T follicular helper cell (primary cell): ENCODE measurements at places on chromosomes 12 and 14.
A peak's percentile ranks its signal among the peaks of the same experiment; 100 is the strongest.

- DNase-seq: no peak
Observed at GRCh38 chr12:121911824-121912585, 6.4 kb upstream of the CFAP251 start.

- no peak for DNase-seq
Observed at GRCh38 chr12:76264611-76265012, 83.6 kb downstream of the BBS10 start.

DNA sequence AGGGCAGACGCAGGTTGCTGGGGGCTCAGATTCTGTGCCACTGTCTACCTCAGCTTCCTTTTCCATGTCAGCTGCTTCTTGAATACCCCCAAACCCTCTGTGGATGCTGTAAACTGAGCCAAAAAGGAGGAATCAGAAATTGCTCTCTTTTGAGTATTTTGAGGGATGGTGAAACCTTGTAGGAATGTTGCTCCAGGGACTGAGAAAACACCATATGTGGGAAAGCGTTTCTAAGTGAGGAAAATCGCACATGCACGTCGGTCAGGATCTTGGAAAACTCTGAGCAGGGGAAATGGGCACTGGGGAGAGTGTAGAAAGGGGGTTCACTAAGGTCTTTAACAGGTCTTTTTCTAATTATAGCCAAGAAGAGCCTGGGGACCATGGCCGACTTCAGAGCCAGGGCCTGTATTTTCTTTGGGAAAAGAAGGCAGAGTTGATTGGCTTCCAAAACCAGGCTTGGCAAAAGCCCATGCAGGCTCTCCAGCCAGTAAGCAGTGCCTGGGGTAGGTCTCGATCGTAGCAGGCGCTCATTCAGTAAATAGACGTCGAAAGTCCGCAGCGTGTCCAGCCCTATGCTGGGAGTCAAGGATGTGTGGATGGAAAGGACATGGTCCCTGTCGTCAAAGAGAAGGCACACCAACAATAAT is 58.0 kb downstream of the NTF3 start:
- no peak for DNase-seq

GRCh38 chr12:56160193-56160763 is 2.1 kb downstream of the MYL6 start:
- DNase-seq: peak; percentile 57

GRCh38 chr14:92651758-92652406 is 96.5 kb downstream of the LGMN start:
- DNase-seq: no peak

- DNase-seq: no peak
Observed at GRCh38 chr12:59088673-59089072, 168.4 kb upstream of the LRIG3 start.

DNA sequence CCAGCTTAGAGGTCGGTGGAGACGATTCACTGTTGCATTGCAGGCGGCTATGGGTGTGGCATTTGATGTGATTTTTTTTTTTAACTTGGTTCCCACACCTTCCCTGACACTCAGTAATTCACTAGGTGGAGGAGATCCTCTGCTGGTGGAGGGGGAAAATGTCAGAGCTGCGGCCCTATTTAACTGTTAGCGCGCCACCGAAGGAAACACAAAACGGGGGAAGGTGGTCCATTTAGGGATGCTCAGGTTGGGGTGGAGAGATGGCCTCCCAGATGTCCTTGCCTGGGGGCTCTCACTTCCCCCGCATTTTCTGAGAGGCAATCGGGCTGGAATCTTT is 4.3 kb upstream of the HOXC12 start:
- no peak for DNase-seq

GRCh38 chr14:105660816-105661531 is 134.6 kb downstream of the TMEM121 start:
- no peak for DNase-seq

DNA sequence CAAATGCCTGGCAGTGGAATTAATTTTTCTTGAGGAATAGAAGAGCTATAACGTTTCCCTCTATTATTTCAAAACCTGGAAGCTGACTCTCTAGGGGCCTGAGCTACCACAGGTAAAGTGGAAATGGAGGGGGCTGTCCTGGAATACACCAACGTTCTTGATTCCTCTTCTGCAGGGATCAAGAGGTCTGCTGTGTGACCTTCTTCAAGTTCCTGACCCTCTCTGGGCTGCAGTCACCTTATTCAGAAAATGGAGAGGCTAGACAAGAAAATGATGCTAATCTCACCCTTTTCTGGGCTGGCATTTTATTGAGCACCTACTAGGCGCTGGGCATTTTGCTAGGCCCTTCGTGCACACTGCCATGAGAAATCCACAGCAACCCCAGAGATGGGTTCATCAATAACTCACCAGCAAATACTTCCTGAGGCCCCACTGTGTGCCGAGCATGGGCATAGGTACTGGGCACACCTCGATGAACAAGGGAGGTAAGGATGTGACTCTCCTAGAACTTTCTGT is 55.2 kb upstream of the DLK1 start:
- DNase-seq: no peak

DNA sequence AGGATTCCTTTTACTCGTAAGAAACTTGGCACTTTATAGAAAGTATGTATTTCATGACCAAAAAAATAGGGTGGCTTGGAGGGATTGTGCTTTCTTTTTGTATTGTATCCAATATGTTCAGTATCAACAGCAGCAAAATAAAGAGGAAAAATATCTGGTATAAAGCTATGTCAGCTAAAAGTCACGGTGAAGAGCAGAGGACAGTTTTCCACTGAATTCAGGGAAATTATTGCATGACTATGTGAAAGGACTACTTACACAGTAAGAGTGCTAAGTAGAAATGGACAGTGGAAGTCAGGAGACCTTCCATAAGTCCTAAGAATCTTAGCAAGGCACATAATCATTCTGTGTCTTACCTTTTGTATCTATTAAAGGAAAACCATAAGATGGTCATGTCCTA is 19.3 kb downstream of the TSHR start:
- DNase-seq: no peak

DNA sequence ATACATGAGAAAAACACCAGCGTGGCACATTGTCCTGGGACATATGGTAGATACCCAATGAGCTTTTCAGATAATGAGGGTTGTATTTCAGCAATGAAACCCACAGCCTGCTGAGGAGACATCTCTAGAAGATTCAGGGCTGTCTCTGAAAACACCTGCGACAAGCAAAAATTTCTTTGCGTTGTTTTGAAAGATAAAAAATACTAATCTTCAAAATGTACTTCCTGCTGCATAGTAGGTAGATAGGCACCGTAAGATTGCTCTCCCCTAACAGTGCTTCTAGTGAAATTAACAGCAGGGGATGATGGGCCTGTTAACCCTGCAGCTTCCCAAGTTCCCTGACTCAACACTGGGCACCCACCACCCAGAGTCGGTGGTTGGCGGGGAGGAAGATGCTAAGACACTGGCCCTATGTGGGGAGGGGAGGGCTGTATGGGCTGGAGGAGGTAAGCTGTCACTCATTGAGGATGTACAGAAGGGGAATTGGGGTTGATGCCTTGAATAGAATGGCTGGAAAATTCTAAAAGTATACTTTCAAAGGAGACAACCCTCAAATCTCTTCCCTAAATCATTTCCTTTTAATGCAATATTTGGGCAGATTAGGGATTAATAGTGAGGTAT is 20.0 kb downstream of the ZFP36L1 start:
- no peak for DNase-seq

DNA sequence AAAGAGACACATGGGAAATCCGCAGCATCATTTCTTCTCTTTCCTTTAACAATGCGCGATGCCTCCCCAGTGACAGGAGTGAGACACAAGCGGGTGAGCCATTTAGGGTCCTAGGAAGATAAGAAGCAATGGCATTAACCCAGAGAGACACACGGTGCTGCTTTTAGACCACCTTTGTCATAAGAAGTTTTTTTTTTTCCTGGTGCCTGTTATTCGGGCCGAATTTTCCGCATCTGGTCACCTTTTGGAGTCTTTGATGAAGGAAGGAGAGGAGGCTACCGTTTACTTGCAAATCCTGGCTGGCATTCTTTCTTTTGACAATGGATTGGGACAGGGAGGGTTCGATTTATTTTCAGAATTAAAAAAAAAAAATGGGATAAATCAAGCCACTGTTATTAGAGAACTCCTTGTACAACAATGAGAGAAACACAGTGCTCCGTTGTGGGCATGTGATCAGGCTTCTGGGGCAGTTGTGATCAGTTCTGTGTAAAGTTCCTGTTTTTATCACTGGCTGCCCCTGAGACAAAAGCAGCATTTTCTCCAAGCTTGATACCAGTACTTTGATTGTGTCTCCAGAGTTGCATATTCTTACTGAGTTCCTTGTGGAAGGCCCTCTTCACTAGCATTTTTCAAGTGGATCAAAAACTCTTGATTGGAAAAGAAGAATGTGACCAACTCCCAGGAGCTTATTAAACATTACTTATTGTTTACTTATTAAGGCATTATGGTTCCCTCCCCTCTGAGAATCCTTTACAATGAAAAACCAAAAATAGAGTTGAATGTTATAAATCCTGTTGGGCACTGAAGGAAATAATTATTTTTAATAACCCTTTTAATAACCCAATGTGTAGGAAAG is 1.1 kb downstream of the DIP2B start:
- DNase-seq: no peak

DNA sequence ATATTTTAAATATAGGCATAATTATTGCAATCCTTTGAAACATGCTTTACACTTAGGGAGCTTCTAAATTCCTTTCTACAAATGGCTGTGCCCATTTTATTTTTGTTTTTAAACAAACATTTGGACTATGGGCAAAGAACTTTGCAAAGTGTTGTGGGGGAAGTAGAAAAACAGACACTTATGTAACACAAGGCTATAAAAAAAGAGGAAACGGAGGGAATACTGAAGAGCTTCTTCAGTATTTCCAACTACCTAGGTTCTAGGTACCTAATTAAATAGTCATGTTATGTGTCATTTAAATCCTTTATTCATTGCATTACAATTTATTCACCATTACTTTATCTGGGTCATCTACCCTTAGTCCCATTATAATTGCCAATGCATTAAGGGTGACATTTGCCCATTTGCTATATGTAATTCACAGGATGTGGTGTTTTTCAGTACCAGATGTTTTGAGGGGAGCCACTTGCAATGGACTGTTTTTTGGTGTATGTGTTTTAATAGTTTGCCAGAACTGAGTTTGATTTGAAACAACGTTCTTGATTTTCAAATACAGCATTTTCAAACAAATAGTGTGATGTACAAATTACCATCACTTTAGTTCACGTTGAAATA is 1.5 kb upstream of the MSRB3 start:
- DNase-seq: no peak

- no peak for DNase-seq
Observed at GRCh38 chr14:68076451-68076850, 256.9 kb downstream of the RAD51B start.

DNA sequence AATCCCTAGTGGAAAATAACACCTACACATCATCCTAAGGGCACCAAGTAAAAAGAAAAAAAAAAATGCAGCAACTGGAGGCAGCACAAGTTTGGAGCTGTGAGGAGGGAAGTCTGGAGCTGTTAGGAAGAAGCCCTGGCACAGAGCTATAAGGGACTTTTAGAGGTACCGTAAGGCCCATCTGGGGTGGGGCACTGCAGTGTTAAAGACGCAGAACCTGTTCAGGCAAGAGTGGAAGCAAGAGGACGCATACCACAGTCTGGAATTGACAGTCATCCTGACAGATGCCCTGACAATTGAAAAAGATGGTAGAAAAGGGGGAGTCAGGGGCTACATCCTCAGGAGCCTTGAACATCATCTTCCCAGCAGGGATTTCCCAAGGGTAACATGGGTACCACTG is 195.9 kb upstream of the PLEKHG7 start:
- DNase-seq: no peak

GRCh38 chr12:112482733-112483132 is 64.0 kb downstream of the PTPN11 start:
- DNase-seq: no peak

DNA sequence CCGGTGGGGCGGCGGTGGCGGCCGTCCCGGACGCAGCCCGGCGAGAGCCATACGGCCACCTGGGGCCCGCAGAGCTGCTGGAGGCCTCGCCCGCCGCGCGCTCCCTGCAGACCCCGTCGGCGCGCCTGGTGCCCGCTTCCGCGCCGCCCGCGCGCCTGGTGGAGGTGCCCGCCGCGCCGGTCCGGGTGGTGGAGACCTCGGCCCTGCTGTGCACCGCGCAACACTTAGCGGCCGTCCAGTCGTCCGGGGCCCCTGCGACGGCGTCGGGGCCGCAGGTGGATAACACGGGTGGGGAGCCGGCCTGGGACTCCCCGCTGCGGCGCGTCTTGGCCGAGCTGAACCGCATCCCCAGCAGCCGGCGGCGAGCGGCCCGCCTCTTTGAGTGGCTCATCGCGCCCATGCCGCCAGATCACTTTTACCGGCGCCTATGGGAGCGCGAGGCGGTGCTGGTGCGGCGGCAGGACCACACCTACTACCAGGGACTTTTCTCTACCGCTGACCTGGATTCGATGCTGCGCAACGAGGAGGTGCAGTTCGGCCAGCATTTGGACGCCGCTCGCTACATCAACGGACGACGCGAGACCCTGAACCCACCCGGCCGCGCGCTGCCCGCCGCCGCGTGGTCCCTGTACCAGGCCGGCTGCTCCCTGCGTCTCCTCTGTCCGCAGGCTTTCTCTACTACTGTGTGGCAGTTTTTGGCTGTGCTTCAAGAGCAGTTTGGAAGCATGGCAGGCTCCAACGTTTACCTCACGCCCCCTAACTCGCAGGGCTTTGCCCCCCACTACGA is 716 bp downstream of the RIOX1 start:
- DNase-seq: peak; percentile 64

GRCh38 chr12:57793920-57794319 is 11.3 kb downstream of the TSFM start:
- DNase-seq: no peak

DNA sequence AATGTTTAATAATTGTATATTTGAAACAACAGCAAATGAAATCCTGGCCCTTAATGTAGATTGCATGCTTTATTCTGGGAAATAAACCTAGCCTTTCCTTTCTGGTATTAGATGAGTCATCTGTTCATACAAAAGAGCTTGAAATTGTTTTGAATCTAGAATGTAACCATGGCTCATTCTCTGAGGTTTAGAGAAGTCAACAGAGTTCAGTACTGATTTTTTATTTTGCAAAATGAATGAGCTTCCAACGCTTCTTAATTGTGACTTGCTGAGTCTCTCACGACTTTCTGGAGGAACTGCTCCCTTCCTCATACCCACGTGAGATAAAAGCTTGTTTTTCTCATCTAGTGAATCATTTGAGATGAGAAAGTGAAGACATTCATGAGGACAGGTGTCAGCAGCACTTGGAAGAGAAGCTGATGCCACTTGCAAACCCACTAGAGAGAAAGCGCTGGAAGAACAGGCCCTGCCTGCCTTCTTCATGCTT is 509.6 kb downstream of the VRK1 start:
- no peak for DNase-seq

- no peak for DNase-seq
Observed at GRCh38 chr12:112848338-112848715, 56.8 kb downstream of the RPH3A start.

- no peak for DNase-seq
Observed at GRCh38 chr14:26597071-26597588, 703 bp downstream of the NOVA1 start.

- DNase-seq: no peak
Observed at GRCh38 chr14:104144911-104145825, 6.8 kb downstream of the KIF26A start.

GRCh38 chr14:97618917-97619690 is 821.9 kb downstream of the VRK1 start:
- no peak for DNase-seq

GRCh38 chr14:95666450-95666849 is 19.8 kb upstream of the TCL1B start:
- DNase-seq: no peak

- DNase-seq: no peak
Observed at GRCh38 chr12:109877504-109878246, 2.7 kb downstream of the GLTP start.
